WTC11 (cell line): ENCODE measurements at places on chromosomes 1 and 21.

- no peak for DNase-seq
Measured at GRCh38 chr1:235054466-235054865, 74.2 kb downstream of the TOMM20 start.

DNA sequence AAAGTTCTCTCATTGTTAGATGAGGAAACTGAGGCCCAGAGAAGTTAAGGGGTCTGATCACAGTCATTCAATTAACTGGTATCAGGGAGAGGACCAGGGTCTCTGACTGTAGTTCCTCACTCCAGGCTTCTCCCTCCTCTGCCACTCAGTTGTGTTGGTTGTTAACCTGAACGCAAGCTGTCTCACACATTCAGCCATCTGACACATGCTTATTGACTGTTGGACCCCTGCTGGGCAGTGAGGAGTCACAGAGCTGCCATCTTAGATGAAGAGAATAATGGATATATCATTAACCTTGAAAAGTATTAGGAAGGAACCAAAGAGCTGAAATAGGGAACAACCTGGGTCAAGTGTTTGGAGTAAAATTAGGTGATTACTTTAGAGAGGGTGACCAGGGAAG, 194.8 kb downstream of the ZZZ3 start:
- no peak for DNase-seq

- DNase-seq: no peak
Measured at GRCh38 chr1:51569284-51570062, 47.4 kb upstream of the OSBPL9 start.

- DNase-seq: no peak
Measured at GRCh38 chr1:31381394-31382294, 8.8 kb upstream of the FABP3 start.

- DNase-seq: no peak
Measured at GRCh38 chr1:151846686-151847237, 6.8 kb downstream of the THEM5 start.

DNA sequence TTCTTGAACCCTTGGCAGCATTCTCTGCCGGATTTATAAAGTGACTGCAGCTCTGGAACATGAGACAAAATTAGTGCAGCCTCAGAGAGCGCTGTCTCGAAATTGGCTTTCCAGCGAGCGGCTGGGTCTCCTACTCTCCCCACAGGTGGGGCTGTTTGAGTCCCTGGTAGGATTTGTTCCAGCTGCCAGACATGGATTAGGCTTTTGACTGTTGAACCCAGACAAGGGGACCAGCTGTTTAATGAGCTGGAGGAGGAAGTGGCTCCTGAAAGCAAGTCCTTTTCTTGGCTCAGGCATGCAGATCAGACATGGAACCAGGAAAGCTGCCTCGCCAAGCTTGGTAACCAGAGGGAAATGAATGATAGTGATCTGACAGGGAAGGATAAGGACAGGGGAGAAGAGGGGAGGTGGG, 69.6 kb downstream of the UBIAD1 start:
- no peak for DNase-seq

- DNase-seq: no peak
Measured at GRCh38 chr1:156437037-156437867, 63.3 kb downstream of the MEF2D start.

DNA sequence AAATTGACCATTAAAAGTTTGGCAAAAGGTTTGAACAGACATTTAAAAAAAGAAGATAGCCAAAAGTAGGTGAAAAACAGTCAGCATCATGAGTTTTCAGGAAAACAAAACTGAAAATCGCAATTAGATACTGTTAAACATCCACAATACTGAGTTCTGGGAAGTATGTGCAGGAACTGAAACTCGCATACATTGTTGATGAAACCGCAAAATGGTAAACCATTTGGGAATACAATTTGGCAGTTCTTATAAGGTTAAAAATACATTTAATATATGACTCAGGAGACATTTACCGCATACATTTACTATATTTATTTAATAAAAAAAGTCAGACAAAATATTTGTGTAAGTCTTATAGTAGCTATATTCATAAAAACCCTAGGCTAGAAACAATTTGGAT, 393.2 kb downstream of the COL11A1 start:
- DNase-seq: no peak

- DNase-seq: no peak
Measured at GRCh38 chr1:160885042-160885441, at the start of gene ITLN1. Gene ITLN1 (minus strand): TSS chr1:160885180. CDS start chr1:160884877, 303 bp downstream.
